Stimulated activated CD4-positive, alpha-beta T cell treated with anti-CD3 and anti-CD28 coated beads, Interleukin-15, amount 100 ng/mL, for 48 hours (primary cell): ENCODE measurements at places on chromosomes 4 and X.

DNA sequence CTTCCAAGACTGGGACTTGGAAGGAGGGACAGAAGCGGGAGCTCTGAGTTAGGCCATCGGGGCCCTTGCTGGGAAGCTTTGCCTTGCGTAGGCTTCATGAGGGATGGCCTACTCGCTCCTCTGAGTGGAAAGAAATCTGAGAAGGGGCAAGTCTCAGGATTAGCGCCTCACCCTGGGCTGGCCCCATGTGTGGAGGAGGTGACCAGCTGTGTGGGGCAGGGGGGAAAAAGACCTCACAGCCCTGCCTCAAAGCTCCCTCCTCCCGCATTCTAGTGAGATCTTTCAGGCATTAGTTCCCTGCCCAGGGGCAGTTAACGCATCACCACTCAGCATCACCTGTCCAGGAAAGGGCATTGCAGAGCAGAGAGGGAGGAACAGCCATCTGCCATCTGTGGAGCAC, 156.1 kb downstream of the ENPP6 start:
- DNase-seq = no peak

- no peak for DNase-seq
Observed at GRCh38 chr4:123977641-123978081, 581.1 kb downstream of the SPRY1 start.

DNA sequence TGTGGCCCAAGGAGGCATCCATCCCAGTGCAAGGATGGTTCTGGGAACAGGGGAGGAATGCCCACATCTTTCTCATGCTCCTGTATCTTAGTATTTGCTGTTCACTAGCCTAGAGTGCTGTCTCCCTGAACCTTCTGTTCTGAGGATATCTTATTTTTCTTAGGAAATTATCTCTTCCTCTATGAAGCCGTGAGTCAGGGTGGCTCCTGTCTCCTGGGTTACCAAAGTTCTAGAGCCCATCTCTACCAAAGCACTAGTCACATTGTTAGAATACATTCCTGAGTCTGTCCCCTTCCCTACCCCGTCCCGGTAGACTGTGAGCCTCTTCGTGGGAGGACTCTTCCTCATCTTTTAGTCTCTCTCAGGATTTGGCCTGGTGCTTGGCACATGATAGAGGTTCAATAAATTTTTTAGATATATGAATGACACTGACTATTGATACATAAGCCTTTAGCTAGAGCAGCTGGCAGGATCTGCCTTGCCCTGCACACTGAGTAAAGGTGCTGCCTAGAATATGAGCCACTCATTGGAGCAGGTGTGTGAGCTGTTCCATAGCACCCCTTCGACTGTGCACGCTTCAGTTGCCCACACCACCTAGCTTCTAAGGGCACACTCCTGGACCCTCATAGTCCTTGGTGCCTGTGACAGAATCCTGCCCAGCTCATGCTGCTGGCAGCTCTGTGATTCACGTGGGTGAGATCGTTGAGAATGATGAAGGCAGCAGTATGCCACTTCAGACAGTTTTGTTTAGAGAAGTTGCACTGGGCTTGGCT, 13.3 kb downstream of the CXCR3 start:
- DNase-seq = no peak

DNA sequence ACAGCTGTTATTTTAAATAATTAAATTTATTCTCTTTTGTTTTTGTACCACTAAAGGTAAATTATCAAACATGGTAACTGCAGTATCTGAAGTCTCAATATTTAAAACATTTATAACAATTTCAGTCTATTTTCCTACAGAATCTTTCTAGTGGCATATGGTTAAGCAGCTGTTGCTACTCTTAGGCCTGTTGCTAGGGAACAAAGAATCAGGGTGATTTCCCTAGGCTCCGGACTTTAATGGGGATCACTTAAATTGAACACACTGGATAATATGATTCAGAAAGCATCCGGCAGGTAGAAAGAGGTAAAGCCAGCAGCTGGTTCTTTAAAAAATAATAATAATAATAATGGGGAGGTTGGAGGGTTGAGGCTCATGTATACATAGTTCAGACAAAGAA, 17.6 kb downstream of the FBXO8 start:
- DNase-seq = no peak

GRCh38 chr4:112704991-112705845, 68.3 kb downstream of the LARP7 start:
- no peak for DNase-seq

- no peak for DNase-seq
Observed at GRCh38 chr4:81505726-81506125, 34.0 kb upstream of the RASGEF1B start.

DNA sequence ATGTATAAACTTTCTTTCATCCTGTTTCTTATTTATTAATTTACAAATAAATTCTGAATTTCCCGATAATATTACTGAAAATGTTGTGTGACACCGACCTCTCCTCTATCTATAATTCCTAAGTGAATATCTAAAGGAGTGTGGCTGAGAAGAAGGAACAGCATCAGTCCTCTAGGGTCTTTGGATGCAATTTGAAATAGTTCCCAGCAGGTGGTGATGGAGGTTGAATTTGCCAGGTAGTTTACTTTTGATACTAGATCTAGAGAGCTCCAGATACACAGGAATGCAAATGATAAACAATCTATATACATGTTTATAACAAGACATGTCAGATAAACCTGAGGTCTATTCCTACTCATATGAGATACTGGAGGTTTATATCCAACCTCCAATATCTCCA, 305.4 kb downstream of the PCDH18 start:
- no peak for DNase-seq

DNA sequence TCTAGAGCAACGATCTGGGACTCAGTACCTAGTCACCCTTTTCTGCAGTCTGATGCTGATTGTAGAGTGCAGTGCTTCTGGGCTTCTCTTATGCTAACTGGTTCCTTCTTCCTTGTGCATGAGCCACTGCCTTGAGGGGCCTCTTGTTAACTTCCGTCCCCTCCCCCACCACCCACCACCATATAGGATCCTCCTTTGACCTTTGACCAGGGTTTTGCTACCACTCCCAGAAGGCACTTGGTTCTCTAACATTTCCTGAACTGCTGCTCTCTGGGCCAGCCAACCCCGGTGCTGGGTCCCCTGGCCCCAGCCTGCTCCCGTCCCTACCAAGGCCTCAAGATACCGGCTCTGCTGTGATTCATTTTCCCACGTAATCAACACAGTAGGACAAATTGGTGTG, 104.6 kb upstream of the KLF3 start:
- no peak for DNase-seq

GRCh38 chrX:102840871-102841705, 96.0 kb upstream of the RAB40AL start:
- DNase-seq = no peak

DNA sequence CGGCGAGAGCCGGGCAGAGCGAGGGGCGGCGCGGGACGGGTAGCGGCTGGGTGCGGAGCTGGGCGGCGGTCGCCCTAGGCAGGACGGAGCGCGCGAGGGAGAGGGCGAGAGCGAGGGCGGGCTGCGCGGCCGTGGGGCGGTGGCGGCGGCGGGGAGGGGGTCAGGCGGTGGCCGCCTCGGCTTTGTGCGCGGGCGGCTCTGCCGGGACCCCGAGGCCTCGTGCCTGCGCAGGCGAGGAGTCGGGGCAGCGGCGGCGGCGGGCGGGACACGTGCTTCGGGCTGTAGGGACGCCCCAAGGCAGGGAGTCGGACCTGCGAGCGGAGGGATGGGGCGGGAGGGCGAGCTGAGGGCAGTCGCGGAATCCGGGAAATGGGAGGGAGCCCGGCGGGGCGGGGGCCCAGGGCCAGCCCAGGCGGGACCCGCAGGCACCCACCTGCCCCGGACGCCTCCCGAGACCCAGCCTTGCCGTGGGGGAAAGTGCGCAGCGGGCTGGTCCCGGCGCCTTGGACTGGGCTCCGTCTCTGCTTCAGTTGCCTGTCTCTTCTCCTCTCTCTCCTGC, 465 bp downstream of the BMPR1B start:
- no peak for DNase-seq

GRCh38 chr4:185550933-185551332, 15.6 kb upstream of the PDLIM3 start:
- no peak for DNase-seq

DNA sequence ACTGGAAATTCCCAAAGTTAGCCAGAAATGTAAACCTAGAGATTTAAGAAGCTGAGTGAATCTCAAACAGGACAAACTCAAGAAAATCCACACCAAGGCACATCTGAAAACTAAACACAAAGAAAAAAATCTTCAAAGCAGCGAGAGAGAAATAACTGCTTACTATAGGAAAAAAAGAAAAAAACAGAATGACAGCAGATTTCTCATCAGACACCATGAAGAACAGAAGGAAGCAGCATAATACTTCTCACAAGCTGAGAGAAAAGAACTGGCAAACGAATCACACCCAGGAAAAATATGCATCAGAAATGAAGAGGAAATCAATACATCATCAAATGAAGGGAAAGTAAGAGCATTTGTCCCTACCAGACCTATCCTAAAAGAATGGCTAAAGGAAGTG, 236.3 kb upstream of the ADAMTS3 start:
- DNase-seq = no peak

DNA sequence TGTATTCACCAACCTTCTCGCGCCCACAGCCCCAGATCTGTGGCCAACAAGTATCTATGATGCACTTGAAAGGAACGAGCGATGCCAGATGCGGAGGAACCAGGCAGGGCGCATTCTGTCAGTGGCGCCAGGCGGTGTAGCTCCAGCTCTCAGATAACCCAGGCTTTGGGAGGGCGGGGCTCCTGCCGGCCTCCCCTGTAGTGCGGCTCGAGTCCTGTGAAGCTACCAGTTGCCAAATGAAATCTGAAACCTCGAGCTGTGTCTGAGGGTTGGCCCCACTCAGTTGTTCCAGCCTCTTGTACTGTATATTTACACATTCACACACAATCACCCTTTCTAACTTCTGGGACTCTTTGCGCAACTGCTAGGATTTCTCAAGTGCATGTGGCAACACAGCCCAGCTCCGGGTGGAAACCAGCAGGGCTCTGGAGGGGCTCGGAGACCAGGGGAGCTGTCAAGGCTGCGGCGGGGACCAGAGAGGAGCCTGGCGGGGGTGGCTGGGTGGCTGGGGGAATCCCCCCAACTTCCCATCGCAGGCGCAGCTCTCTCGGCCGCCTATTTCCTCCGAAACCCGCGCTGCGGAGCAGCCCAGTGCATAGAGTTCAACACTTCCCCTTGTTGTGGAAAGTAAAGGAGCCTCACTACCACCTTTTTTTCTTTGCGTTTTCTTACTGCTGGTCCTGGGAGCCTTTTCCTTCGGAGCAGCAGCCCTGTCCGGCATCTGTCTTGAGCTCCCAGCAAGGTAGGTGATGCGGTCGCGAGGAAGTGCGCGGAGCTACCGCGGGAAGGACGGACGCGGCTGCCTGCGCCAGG, at the start of gene ARHGAP24:
ARHGAP24 (plus strand) TSS at position 333 of the 813 bp plus-strand sequence.
- no peak for DNase-seq

DNA sequence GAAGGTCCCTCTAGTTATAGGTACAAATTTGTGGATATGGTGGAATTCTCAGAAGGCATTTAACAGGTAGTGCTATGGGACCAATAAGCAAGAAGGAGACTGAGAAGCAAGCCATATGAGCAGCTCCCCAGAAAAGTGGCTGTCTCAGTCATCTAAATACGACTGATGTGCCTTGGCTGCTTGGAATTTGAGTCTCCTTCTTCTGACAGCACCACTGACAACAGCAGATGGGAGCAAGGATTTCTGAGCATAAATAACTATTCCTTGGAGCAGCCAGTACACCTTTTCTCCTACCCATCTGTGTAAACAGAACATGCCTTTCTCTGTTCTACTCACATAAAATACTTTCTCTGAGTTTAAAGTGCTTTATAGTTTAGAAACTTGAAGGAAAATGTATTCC, 196.2 kb downstream of the GABRG1 start:
- no peak for DNase-seq

- DNase-seq = no peak
Observed at GRCh38 chr4:18127030-18127429, 105.5 kb upstream of the LCORL start.

DNA sequence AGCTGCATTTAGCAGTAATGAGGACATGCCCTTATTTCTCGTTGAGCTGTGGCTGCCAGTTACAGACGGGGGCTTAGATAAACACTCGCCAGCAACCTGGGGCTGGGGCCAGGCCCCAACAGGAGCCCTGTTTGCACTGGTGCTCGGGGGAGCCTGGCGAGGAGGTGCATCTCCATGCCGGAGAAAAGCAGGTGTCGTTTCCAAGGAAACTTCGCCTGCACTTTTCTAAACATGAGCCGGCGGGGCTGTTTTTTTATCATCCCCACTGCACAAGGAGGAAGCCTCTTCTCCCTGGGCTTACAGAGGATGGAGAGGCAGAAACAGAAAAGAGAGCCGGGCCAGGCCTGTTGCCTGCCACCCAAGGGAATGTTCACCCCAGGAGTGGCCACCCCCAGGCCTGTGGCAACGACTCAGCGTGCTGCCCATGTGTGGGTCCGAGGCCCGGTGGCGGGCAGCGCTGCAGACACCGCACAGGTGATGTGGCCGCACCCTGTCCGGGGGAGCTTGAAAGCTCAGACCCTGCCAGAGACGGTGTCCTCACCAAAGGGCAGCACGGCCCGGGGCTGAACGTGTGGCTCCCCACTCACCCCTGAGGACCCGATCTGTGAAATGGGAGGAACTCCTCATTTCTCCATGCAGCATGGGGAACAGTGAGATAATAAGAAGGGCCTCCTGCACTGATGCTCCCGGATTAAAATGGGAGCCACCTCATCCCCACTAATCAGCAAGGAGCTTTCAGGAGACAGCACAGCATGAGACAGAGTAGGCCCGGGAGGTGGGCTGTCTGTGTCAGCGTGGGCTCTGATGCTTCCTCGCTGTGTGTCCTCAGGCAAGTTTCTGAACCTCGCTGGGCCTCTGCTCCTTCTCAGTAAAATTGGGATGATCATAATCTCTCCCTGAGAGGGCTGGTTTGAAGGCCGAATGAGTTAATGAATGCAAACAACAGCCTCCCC, 33.8 kb upstream of the ADRA2C start:
- no peak for DNase-seq

- DNase-seq = no peak
Observed at GRCh38 chr4:82437285-82438005, 7.1 kb downstream of the ENOPH1 start.

GRCh38 chrX:31266203-31267076, 194.6 kb upstream of the FTHL17 start:
- DNase-seq = no peak

DNA sequence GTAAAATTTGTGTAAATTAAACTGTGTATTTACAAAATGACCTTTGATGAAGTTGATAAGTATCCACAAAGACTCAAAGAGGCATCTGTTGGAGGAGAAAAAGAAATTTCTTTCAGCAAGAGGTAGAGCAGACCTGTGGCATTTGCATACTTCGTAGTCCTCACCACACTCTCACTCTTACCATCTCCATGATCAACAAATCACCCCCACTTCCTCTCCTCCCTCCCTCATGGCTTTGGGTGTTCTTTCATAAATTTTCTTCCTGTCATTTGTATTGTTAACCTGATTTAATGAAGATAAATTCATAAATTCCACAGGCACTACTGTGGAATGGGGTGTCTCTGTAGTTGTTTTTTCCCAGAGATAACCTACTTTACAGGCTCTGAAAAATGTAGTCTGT, 366.5 kb downstream of the ZNF674 start:
- DNase-seq = no peak

DNA sequence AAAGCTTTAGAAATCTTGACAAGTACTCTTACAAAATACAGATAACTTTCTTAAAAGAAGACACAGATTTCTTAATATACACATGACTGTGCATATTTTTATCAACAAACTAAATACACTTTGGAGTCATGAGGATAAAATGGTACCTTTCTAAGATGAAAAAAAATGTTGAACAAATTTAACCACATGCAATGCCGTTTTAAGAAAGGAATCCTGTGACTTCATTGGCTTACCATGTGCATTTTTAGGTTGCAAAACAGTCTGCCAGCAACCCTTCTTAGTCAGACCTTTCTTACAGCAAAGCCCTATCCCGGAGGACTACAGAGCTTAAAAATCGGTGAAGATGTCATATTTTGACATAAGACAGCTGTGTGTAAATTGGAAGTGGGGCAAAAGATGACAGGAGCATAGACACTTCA, 51.7 kb downstream of the GASK1B start:
- DNase-seq = no peak
